Hematopoietic multipotent progenitor cell treated with erythropoietin and hydrocortisone succinate and interleukin-3 and kit ligand, for 15 days (in vitro differentiated cells): ENCODE measurements at places on chromosomes 1 and 21.

- DNase-seq, result no peak
Observed at GRCh38 chr1:238672262-238672661, 714.1 kb upstream of the CHRM3 start.

DNA sequence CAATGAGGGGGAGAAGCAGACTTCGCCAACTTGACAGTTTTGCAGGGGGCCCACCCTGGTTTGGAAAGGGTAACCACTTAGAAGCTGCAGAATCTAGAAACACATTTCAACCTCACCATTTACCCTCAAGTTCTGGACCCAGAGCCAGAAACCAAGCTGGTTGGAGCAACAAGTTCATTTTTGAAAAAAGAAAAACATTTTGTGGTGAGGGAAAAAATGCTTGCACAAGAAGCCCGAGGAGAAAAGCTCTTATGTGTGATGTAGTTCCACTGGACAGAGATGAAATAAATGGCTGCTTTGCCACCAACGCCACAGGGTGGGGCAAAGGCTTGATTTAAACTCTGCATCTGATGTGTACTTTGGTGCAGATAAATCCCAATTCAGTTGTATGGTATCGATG is 10.6 kb upstream of the NGF start:
- no peak for DNase-seq

- DNase-seq, result no peak
Observed at GRCh38 chr21:33238146-33238545, 8.4 kb downstream of the IFNAR2 start.

GRCh38 chr1:179047636-179047997 is 21.9 kb downstream of the FAM20B start:
- no peak for DNase-seq

- DNase-seq, result peak; percentile 70
Observed at GRCh38 chr1:44832056-44832705, 10.9 kb downstream of the PTCH2 start.

DNA sequence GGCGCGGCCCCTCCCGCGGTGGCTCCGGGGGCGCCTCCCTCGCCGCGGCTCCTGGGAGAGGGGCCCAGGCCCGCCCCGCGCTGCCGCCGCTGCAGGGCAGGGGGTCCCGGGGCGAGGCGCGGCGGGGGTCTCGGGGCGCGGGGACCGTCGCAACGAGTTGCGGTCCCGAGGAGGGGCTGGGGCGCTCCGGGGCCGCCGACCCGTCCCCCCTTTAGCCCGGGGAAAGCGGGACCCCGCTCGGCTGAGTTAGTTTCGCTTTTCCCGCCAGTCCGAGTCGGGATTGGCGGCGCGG is 493 bp downstream of the SPSB1 start:
- no peak for DNase-seq

DNA sequence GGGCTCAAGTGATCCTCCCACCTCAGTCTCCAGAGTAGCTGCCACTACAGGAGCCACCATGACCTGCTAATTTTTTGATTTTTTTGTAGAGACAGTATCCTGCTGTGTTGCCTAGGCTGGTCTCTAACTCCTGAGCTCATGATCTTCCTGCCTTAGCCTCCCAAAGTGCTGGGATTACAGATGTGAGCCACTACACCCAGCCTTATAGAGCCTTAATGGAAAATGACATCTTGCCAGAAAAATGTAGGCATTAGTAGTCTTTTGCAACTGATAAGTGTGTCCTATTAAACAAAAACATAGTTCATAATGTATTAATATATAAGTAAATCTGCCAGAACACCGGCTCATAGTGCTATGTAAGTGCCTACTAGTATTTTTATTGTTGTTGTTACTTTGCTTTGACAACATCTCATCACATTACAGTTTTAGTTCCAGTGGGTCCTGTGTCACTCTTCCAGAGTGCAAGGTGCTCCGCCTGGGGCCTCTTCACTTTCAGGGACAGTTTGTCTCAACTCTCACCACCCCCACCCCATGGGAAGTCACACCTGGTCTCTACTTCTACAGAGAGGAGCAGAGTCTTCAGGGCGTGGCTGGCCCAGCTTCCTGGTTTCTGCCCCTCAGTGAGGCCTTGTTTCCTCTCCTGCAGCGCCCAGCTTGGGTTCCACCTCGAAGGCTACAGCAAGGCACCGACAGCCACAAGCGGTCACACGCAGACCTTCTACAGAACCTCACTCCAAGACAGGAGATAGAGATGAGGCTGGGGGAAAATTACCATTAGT is 30.1 kb downstream of the RHOU start:
- no peak for DNase-seq

GRCh38 chr21:33010931-33011330 is 14.8 kb upstream of the OLIG2 start:
- DNase-seq, result no peak
